H7 (cell line): ENCODE measurements at places on chromosomes 5 and 9.

DNA sequence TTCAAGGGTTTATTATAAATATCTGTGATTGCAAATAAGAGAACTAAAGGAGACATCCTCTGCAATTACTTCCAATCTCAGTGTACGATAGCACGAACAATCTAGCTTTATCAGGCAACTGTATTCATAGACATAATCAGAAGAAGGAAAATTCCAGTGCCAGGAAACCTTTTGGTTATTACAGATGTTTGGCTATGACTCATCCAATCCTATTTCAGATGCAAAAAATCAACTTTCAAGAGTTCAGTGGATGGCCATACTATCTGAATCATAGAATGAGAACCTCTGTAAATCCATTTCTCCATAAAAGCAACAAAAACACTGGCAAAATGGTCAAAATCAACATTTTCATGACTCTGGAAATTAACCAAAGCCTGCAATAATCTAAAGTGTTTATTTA, 37.9 kb downstream of the GAS1 start:
- no peak for DNase-seq

GRCh38 chr9:106479679-106480078, 383.3 kb upstream of the ZNF462 start:
- DNase-seq: no peak

DNA sequence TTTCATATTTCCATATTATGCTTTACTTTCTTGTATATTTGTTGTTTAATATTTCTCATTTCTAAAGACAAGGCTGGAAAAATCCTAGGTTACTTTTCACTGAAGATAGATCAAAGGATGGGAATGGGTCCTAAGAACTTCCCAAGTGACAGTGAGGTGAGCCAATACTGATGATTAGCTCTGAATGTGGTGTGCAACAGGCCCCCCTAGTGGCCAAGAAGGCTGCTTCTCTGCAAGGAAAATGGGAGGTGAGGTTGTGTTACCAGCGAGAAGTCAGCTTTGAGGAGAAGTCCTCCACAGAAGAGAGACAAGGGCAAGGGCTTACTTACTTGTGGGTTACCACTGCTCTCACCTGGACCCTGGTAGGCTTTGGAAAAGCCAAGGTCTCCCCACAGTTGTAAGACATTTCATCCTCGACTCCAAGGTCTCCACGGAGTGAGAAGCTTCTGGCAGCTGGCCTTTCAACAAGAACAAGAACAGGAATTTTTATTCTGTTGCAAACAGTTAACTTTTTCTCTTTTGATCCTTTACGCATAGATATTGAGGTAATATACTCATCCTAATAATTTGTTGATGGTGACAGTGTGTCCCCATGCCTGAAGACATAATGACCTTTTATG, 69.9 kb downstream of the MAMDC2 start:
- DNase-seq: peak; percentile 45

GRCh38 chr5:171629221-171629620, 156.4 kb upstream of the SMIM23 start:
- no peak for DNase-seq

DNA sequence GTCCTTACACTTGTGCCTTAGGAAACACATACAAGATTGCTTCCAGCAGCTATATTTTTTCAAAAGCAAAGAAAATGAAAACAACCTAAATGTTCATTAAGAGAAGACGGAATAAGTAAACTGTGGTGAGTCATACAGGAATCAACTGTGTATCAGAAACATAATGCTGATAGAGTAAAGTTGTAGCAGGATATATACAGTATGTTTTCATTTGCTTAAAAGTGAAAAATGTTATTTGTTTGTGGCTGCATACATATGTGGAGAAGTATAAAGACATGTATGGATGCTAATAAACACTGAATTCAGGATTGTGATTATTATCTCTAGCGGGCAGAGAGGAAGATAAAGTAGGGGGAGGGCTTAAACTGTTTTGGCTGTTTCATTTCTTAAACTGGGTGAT, 8.3 kb downstream of the DCTN4 start:
- DNase-seq: no peak

DNA sequence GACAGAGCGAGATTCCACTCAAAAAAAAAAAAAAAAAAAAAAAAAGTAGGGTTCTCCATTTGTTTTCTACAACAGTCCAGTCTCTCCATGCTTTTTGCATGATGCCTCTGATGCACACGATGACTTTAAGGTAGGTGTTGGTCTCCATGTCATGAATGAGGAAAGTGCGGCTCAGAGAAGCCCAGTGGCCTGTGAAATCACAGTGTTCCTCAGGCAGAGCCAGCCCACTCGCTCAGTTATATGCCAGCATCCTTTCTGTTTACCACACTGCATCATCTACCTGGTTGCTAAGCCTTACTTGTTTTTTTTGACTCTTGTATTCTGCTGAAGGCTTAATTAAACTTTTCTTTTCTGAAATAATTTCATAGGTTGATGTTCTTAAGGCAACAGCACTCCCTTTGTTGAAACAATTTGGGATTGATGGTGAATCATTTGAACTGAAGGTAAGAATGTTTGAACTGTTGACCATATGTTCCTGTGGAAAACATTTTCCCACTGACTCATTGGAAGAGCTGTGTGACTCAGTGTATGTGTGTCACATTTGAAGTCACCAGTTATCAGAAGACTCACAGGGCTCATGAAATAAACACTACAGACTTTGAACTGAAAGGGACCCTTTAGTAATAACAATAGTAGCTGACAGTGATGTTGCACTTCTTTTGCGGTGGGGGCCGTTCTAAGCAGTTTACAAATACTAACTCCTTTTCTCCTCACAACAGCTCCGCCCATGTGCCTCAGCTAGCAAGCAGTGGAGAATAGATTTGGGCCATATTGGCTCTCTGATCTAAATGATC, 40.2 kb downstream of the RCL1 start:
- no peak for DNase-seq

- no peak for DNase-seq
Measured at GRCh38 chr9:129373361-129373760, 195.3 kb upstream of the IER5L start.

- DNase-seq: no peak
Measured at GRCh38 chr9:111957856-111958631, 61.4 kb downstream of the UGCG start.

- peak; percentile 21 for DNase-seq
Measured at GRCh38 chr5:149376104-149376503, 3.0 kb downstream of the IL17B start.

DNA sequence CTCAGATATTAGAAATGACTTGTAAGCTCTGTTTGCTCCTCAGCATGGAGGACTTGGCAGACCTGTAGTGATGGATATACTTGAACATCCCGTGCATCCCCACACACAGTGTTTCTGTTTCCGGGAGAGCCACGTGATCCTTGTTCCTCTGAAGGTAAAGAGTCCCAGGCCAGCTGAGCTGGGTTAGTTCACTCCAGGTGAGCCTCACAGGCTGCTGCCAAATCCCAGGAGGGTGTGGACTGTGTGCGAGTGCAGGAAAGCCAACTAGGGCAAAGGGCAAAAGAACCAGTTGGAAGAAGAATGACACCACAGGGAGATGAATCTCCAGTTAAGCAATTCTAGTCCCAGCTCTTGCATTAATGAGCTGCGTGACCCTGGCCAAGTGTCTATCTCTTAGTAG, 10.4 kb upstream of the TOMM5 start:
- no peak for DNase-seq

GRCh38 chr5:27158775-27159174, 120.4 kb upstream of the CDH9 start:
- no peak for DNase-seq

DNA sequence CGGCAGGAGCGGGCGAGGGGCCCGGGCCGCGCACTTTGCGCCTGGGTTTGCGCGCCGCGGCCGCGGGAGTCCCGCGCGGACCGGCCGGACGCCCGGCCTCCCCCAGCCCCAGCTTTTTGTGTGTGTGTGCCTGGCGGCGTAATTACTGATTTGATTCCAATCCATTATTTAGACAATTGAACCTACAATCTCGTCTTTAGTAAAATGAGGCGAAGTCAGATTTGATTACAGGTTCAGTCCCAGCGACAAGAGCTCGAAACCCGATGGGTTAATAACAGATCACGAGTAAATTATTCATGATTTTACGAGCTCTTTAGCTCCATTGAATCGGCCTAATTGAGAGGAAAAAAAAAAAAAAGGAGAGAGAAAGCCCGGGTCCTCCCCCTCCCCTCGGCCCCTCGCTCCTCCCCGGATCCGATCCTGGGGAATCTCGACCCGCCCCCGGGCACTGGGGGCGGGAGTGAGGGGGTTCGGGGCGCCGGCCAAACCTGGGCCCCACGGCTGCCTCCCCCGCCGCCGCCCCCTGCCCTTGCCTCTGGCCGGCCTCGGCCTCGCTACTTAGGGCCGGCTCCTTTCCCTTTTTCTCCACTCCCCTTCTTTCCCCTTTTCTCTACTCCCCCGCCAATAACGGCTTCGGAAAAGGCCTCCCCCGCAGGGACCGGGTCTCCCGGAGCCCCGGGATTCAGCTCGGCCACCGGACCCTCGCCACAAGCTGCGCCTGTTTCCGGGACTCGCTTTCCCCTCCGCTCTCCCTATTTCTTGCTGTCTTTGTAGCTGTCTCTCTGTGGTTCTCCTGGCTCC, 6.6 kb downstream of the LHX2 start:
- DNase-seq: peak; percentile 93

DNA sequence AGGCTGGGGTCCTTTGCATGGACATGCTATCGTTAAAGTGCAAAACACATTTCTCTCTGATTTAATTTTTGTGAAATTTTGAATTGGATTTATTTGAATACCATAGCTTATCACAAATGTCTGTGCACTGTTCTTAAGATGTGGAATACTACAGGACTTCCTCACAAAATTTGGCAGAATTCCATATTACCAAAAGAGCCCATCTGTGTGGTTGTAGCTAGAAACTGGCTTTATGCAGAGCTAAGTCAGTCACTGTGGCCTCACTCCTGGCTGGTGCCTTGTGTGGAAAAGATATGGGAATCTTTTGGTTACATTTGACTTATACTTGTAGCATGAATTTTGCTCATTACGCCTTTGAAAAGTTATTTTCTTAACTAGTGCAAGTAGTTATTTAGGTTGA, 35.5 kb downstream of the ACO1 start:
- DNase-seq: no peak

- peak; percentile 76 for DNase-seq
Measured at GRCh38 chr9:137458194-137459151, 661 bp downstream of the NSMF start.

GRCh38 chr5:76920491-76920890, 32.4 kb upstream of the CRHBP start:
- DNase-seq: no peak

- no peak for DNase-seq
Measured at GRCh38 chr5:126900796-126901195, 123.9 kb downstream of the LMNB1 start.

DNA sequence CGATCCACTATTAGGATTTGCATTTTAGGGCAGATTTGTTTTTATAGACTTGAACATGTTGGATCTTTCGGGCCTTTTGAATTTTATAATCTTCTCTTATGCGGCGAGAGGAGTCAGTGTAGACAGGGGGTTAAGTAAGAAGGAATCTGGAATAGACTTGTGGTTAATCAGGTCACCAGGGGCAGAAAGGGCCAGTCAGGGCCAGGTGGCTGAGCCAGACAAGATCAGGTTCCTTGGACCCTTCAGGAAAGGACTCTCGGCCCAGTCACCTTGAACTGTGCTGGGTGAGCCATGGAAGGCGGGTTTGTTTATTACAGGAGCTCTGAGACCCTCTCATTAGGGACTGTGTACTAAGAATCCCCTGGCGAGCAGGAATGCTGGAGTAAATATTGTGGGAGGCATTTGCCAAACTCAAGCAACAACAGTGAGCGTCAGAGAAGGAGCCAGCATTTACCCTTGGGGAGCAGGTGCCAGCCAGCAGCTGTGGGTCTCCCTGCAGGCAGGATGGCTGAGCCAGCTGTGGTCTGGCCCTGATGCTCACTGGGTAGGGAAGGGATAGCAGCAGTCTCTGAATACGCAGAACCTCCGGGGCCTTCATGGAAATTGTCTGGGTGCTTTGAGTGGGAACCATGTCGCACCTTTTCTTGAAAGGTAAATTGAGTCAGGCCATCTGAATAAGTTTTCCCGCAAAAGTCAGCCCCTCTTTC, 79.2 kb downstream of the UBE2QL1 start:
- no peak for DNase-seq

GRCh38 chr5:157903117-157903450, 44.1 kb upstream of the CLINT1 start:
- DNase-seq: no peak

- no peak for DNase-seq
Measured at GRCh38 chr9:27679338-27679737, 106.1 kb upstream of the C9orf72 start.

- peak; percentile 32 for DNase-seq
Measured at GRCh38 chr9:85523202-85523601, 218.6 kb downstream of the AGTPBP1 start.

- no peak for DNase-seq
Measured at GRCh38 chr5:115414406-115415142, 118.1 kb upstream of the CCDC112 start.

GRCh38 chr9:99184110-99184474, 37.6 kb downstream of the ALG2 start:
- DNase-seq: peak; percentile 38

GRCh38 chr5:100855295-100855694, 47.8 kb downstream of the ST8SIA4 start:
- DNase-seq: no peak

- DNase-seq: peak; percentile 89
Measured at GRCh38 chr5:1409381-1410110, 35.7 kb downstream of the SLC6A3 start.

GRCh38 chr9:83147315-83148149, 84.6 kb upstream of the RASEF start:
- DNase-seq: no peak

DNA sequence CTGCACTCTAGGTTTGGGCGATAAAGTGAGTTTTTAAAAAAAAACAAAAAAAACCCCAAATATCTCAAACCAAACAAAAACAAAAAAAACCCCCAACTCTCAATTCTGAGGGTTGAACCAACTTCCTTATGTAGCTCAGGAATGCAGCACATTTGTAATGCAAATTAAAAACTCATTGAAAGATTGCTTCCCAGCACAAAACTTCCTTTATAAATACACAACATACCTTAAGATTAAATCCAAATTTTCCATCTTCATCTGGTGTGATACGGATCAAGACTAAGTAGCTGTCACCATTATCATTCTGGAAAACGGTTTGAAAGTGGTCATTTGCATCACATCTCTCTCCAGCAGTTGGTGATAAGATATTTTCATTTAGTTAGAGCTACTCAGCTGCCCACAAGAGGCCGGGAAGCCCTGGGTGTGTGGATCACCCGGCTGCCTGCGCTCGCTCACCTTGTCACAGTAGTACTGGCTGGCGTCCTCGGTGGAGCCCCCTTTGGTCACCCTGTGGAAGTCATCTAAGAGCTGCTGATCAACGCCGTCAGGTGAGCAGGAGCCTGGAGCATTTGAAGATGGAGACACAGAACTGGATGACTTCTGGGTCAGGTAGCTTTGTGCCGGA, 88.2 kb downstream of the PTPN3 start:
- DNase-seq: peak; percentile 81

DNA sequence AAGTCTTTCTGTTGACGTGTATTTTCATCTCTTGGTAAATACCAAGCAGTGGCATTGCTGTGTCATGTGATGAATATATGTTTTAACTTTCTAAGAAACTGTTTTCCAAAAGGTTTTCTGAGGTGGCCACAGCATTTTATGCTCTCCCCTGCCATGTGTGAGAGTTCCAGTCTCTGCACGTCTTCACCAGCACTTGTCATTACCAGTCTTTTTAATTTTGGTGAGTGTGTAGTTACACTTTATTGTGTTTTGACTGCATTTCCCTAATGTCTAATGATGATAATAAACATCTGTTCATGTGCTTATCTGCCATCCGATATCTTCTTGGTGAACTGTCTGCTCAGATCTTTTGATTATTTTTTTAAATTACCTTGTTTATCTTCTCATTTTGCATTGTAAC, 27.4 kb upstream of the GADD45G start:
- DNase-seq: no peak

GRCh38 chr9:123678878-123679329, 251.0 kb downstream of the DENND1A start:
- no peak for DNase-seq
